ENCODE measurements at places on chromosomes 16 and 17.

DNA sequence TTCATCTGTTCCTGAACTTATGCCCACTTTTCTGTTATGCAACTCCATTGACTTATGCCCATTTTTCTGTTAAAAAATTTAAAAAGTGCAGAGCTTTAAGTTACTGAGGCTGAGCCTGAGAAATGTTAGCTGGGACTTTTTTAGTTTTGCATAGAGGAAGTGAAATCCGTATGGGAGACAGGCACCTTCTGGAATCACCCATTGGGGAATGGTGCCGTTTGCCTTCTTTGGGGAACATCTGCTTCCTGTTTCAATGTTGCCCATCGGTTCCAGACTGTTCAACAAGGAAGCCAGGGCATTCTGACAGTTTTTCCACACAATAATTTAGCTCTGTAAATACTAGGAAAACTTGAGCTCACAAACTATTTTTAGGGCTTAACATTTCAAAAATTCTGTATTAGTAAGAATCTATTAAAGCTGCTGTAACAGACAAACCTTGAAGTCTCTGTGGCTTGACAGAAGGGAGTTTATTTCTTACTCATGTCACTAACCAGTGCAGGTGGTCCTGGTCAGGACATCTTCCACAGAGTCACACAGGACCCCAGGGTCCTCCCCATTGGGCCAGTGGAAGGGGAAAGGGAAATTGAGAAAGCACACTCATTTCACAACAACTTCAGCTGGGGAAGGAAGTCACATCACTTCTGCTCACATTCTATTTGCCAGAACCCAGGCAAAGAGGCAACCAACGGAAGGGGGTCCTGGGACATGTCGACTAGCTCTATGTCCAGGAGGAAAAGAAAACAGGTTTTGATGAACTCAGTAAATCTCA, 17.2 kb downstream of the PRKCB start:
- no peak for DNase-seq

DNA sequence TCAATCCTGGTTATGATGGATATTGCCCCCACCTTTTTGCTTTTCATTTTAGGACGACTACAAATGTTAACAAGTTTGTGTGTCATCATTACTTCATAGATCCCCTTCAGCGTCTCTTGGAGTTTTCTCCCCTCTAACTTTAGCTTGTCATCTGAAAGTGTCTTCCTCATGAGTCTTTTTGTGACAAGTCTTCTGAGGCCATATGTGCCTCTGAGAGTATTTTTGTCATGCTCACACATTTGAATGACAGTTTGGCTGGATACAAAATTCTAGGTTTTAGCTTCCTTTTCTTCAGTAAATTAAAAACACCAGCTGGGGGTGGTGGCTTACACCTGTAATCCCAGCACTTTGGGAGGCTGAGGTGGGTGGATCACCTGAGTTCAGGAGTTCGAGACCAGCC, 203.8 kb upstream of the CHMP6 start:
- DNase-seq, result no peak

- DNase-seq, result no peak
Measured at GRCh38 chr17:28345419-28346198, 10.0 kb downstream of the TNFAIP1 start.

- DNase-seq, result no peak
Measured at GRCh38 chr17:6556121-6557039, at the start of gene PITPNM3. Gene PITPNM3 (minus strand): TSS chr17:6556555. CDS start chr17:6556406, 149 bp downstream.

GRCh38 chr16:557463-558297, 2.5 kb upstream of the PRR35 start:
- no peak for DNase-seq

DNA sequence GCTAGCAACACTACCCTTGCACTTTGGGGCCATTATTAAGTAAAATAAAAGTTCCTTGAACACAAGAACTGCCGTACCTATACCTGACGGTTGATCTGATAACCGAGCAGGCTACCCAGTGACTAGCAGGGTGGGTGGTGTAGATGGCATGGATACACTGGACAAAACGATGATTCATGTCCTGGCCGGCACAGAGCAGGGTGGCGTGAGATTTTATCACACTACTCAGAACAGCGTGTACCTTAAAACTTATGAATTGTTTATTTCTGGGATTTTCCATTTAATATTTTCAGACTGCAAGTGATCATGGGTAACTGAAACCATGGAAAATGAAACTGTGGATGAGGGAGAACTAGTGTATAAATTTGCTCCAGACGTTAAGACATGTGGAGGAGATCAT, 41.0 kb upstream of the MSI2 start:
- no peak for DNase-seq

DNA sequence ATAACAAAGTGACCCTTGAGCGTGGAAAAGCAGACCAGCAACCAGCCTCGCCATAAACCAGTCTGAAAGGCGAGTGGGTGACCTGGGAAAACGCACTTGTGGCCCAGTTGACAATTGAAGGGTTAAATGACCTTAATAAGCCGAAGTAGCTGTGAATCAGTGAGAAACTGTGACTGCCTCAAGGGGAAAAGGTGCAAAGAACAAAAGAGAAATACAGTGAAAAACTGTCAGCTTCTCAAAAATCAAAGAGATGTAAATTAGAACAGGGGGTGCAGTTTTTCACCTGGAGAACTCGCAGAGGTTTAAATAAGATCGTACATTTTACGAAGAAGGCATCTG, 124.1 kb downstream of the CMIP start:
- no peak for DNase-seq

- DNase-seq, result no peak
Measured at GRCh38 chr16:7338826-7339225, 6.2 kb downstream of the RBFOX1 start.

- DNase-seq, result no peak
Measured at GRCh38 chr16:4373356-4373908, 1.8 kb downstream of the VASN start.

- no peak for DNase-seq
Measured at GRCh38 chr17:3888343-3889171, 4.3 kb downstream of the CAMKK1 start.

GRCh38 chr16:24822542-24822941, 23.2 kb upstream of the SLC5A11 start:
- no peak for DNase-seq

DNA sequence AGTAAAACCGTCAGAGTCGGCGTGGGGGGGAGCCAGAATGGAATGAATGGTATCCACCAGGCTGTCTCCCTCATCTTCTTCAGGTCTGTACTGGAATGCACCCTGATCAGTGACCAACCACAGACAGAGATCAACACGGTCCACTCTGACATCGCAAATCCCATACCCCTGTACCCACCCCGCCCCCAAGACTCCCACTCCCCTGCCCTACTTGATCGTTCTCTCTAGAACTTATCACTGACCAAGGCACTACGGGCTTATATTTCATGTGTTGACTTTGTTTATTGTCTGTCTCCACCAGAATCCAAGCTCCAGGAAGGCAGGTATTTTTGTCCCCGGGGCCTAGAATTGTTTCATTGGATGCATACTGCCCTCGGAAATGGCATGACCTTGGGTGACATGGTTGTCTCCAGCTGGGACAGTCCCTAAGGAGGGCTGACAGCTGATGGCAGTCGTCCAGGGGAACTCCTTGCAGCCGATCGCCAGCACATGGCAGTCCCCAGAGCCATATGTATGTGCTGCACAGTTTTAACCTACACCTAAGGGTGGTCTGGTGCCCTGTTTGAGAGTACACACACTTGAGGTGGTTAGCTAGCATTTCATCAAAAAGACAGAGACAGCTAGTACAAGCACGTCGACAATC, 526 bp upstream of the MFSD6L start:
- no peak for DNase-seq

DNA sequence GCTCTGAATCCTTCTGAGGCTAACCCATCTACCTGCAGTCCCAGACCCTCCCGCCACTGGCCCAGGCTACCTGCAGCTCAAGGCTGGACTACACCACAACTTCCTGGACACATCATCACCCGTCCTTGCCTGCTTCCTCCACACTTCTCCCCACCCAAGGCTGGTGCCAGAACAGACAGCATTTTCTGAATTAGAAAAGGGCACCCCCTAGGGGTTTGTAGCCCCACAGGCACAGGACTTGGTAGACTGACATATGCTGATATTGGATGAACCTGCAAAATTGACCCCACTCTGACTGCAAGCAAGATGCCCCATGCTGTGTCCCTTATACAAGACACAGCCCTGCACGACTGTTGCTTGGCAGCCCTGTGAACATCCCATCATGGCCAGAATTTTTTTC, 271.5 kb upstream of the C16orf82 start:
- DNase-seq, result peak; percentile 14

DNA sequence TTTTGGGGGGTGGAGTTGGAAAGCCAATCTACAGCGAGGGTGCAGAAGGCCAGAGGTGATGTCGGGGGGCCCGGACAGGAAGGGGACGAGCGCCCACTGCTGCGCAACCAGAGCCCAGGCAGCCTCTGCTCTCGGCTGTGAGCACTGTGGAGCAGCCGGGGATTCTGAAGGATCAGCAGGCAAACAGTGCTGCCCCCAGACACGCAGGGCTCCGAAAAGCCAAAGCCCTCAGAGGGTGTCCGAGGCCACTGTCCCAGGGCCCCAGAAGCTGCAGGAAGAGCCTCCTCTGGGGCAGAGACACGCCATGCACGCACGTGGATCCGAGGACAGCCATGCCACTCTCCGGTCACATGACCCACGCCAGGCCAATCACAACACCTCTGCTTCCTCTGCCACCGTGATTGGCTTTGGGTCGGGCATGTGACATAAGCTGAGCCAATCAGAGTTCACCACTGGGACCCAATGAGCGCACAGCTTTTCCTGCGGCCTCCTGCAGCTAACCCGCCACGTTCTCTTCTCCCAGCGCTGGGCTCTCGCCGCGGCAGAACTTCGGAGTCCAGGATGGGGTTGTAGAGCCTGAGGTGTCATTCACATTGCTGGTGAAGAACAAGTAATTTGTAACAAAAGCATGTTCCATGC, 40.7 kb downstream of the ACTG1 start:
- DNase-seq, result peak; percentile 54

DNA sequence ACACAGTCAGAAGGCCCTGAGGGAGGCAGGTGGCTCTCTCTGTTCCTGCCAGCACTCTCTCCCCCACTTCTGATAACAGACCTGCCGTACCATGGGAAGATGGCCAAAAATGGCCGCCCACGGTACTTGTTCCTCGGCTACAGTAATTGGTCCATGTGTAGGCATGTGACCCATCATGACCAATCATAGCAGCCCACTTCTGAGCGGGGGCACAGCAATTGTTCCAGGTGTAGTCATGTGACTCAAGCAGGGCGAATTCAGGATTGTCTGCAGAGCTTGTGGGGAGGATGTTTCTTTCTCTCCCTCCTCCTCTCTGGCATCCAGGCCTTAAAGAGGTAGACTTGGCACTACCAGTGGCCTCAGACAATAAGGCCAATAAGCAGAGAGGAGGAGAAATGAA, 250.4 kb downstream of the MRTFB start:
- DNase-seq, result no peak

DNA sequence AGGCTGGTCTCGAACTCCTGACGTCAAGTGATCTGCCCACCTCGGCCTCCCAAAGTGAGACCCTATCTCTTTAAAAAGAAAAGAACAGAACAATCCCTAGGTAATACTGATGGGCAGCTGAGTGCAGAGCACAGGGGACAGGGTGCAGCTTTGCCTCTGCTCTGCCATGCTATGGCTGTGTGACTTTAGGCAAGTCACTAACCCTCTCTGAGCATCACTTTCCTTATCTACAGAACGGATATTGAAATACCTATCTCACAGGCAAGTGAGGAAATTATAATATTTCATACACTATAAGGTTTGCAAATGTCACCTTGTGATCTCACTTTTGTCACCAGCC, 4.1 kb downstream of the CASKIN2 start:
- DNase-seq, result no peak

- no peak for DNase-seq
Measured at GRCh38 chr16:75621170-75621477, 2.0 kb downstream of the ADAT1 start.

GRCh38 chr17:77798031-77798430, 160.5 kb upstream of the TNRC6C start:
- no peak for DNase-seq

DNA sequence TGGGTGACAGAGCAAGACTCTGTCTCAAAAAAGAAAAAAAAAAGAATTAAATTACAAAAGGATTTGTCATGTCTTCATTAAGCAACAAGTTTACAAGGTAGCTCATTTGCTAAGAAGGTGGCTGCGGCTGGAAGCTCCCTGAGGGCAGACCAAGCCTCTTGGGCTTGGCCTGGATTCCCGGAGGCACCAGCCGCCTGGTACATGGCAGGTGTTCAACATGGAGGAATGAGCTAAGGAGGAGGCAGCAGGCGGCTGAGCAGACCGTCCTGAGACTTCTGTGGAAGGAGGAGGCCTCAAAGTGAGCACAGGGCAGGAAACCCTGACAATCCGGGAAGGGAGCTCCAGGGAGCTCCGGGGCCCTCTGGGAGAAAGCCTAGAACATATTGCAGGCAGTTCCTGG, 3.2 kb upstream of the MYLK3 start:
- DNase-seq, result no peak

GRCh38 chr16:71421911-71422310, 19.9 kb downstream of the TLE7 start:
- peak; percentile 48 for DNase-seq

DNA sequence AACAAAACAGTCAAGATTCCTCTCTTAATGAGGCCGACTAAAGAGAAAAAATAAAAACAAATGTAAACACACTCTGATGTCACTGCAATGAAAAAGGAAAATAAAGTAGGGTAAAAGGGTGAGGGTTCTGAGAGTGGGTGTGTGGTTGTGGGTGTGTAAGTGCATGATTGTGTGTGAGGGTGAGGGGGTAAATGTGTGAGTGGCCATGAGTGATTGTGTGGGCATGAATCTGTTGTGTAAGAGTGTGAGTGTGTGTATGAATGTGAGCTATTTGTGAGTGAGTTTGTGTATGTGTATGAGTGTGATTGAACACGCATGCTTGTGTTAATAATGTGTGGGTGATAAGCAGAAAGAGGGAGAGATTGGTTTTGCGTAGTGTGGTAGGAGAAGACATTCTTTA, 132.8 kb downstream of the CDH11 start:
- no peak for DNase-seq

DNA sequence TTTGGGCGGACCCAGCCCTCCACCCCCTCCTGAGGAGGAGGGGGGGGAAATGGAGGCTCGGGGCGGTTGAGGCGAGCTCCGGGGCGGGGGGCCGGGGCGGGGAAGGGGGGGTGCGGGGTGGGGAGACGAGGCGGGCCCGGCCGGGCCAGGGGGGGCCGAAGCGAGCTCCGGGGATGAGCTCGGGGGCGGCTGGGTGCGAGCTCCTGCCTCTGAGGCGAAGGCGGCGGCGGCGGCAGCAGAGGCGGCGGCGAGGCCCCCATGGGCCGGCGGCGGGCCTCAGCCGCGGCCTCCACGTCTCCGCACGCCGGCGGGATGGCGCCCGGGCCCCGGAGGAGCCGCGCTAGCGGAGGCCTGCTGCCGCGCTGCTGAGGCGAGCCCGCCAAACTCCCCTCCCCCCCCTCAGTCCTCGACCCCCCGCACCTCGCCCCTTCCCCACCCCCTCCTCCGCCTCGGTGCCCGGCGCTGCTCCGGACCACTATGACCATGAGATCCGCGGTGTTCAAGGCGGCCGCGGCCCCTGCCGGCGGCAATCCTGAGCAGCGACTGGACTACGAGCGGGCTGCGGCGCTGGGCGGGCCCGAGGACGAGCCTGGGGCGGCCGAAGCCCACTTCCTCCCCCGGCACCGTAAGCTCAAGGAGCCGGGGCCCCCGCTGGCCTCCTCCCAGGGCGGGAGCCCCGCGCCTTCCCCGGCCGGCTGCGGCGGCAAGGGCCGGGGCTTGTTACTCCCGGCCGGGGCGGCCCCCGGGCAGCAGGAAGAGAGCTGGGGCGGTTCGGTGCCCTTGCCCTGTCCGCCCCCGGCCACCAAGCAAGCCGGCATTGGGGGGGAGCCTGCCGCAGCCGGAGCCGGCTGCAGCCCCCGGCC, 596 bp downstream of the MSL1 start:
- DNase-seq, result peak; percentile 46

GRCh38 chr16:68370581-68371275, 59.9 kb downstream of the PRMT7 start:
- DNase-seq, result peak; percentile 36
